Tibial nerve (tissue), 4 donors: ENCODE measurements at places on chromosomes 6 and 20.

- no peak for DNase-seq
Measured at GRCh38 chr20:2210646-2211552, 84.9 kb upstream of the TGM3 start.

DNA sequence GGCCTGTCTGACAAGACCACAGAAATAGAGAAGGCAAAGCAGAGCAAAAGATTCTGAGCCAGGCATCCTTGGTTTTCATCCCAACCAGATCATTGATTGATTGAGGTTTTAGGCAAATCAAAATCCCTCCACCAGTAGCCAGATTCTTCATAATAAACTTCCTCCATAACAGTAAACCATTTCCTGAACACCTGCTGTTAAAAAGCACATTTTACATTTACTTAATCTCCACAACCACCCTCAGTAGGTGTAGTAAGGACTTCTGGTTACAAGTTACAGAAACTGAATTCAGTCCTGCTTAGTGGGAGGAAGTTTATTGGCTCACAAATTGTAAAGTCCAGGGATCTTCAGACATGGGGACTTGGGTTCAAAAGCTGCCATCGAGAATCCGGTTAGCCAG lies 28.3 kb downstream of the EIF2S2 start:
- no peak for DNase-seq

DNA sequence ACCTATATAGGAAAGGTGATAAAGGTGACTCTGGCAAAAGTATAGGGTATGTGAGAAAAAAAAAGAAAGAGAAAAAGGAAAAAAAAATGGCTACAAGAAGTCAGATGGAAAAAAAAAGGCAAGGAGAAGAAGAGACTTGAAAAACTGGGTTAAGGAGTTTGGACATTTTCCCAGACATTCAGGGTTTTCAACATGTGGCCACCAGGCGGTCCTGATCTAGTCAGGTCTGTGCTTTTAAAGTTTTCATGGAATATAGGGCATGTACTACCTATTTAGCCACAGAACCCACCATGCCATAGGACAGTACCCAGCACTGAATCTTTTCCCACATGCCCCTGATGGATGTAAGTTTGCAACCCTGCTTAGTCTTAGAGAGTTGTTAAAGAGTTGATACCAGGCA lies 433.7 kb downstream of the MAFB start:
- DNase-seq = no peak

DNA sequence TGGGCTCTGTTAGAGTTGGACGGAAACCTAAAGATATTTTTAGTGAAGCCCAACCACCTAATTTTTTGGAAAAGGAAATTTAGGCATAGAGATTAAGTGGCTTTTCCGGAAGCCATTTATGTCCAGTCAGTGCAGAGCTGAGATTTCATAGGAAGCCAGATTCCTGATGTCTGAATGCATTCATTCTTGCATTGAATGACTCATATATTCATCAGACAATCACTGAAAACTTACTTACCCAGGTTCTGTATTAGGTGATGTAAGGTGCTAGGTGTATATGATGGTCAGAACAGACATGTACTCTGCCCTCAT lies 4.1 kb downstream of the SH3BGRL2 start:
- no peak for DNase-seq

GRCh38 chr20:353166-353565 lies 6.3 kb downstream of the NRSN2 start:
- no peak for DNase-seq

GRCh38 chr6:136767570-136768309 lies 24.5 kb downstream of the MAP3K5 start:
- DNase-seq = no peak

DNA sequence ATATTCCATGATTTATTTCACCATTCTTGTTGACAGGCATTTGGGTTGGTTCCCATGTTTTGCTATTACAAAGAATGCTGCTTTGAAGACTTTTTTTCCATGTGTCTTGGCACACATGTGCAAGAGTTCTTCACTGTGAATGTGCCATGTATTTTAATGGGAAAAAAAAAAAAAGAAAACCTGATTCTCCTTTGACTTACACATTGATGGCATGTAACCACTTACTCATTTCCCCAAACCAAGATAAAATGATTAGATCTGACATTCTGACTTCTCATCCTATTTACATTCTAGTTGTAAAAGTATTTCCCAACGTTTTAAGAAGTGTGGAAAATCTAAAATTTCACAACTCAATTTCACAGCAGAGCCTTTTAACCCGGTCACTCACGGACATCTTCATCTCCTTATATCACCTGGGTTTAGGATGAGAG lies 4.4 kb downstream of the CAP2 start:
- DNase-seq = no peak

- DNase-seq = no peak
Measured at GRCh38 chr6:28693033-28693750, 167.5 kb downstream of the GPX5 start.

- DNase-seq = no peak
Measured at GRCh38 chr20:57410398-57410920, 19.3 kb downstream of the RBM38 start.

DNA sequence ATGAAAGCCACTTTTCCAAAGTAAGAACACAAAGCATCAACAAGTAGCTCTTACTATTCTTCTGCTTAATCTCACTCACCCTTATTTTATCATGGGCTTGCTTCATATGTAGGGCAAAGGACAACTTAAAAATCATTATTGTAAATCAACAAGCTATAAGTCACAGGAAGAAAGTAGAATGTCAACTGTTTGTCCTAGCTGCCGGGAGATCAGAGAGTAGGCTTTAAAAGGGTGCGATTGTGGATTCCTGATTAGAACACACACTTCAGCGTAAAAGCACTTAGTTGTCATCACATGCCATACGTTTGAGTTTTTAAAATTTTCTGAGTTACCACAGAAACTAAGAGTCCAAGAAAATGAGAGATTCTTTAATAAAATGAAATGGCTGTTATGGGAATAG lies 44.4 kb upstream of the NHSL1 start:
- DNase-seq = no peak

DNA sequence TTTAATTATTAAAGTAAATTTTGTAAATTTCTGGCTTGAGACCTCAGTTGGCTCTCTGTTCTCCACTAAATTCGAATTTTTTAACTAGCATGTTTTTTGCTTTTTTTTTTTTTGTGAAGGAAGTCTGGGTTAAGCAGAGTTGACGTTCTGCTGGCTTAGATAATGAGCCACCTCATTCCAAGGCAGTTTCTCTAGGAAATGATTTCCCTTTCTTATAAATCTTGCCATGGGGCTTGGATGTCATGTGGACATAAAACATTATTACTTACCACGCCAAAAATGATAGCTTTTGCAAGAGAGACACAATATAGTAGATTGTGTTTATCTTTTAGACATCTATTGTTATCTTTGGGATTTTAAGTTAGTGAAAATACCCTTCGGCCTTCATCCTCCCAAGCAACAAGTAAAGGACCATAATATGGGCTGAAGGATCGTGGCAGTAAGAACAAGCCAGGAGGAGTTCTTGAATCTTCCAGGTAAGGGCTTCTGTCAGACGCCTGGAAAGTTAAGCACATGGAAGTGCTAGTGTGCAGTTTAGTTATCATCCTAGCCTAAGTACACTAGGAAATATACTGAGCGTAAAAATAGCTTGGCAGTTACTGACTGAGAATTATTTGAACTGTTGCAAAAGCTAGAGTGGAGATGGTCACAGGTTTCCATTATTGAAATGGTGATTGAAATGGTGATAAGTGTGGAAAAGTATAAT lies 30.7 kb downstream of the ADGRG6 start:
- DNase-seq = no peak

DNA sequence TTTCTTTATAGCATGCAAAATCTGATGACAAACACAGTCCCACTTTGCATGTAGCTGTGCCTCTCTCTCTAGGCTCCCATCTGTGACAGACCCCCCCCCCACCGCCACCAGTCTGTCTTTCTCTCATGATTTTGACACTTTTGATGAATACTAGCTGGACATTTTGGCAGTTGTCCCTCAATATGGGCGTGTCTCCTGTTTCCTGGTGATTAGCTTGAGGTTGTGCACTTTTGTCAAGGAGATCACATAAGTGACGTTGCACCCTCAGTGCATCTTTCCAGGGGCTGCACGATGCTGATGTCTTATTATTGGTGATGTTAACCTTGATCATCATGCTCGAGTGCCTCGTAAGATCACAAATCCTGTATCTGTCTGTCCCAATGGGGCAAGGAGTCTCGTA lies 155.1 kb downstream of the EYA2 start:
- no peak for DNase-seq

- DNase-seq = no peak
Measured at GRCh38 chr6:116562614-116563013, 8.7 kb upstream of the RWDD1 start.

GRCh38 chr20:4795394-4795793 lies 73.7 kb downstream of the PRND start:
- no peak for DNase-seq

GRCh38 chr6:132648356-132648755 lies 10.6 kb downstream of the TAAR1 start:
- no peak for DNase-seq

- no peak for DNase-seq
Measured at GRCh38 chr6:158642097-158642601, 2.4 kb downstream of the DYNLT1 start.

GRCh38 chr6:26349964-26350857 lies 14.8 kb upstream of the BTN3A2 start:
- no peak for DNase-seq
